ENCODE measurements at places on chromosomes 3 and 15. TPM values are rescaled to one million over a fixed set of nuclear protein-coding genes. Genes with fewer than 3 reads are reported as not detected.

ROPN1 gene
- total RNA-seq: 1.4 TPM

MOBP gene
- total RNA-seq: 1.9 TPM

DNA sequence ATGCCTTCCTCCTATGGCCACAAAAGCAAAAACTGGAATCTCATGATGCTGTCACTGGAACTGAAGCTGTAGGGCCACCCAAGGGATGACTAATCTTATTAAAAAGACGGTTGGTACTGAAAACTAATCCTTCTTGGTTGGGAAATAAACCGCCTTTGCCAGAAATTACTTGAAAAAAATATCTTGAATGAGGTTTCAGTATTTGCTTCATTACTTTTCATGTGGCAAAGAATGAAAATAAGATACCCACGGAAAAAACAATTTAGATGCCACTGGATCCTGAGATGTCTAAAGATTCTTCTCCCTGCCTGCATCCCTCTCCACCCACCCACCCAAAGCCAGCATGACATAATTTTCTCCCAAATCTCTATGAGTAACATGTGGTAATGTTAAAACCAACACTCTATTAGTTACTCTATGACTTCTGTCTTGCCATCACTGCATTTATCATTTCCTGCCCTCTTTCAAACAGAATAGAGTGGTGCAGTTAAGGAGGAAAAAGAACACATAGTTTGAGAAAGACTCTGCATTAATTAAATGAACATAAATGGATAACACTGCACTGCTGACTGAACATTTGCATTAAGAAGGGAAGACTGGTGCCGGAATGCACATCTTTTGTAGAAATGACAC, 111.8 kb upstream of the DPH6 start:
- DNase-seq: no peak

GRCh38 chr3:114451561-114452018, 157.8 kb downstream of the TIGIT start:
- DNase-seq: peak; percentile 21

- no peak for DNase-seq
Measured at GRCh38 chr15:40060236-40060961, 21.4 kb upstream of the SRP14 start.

DNA sequence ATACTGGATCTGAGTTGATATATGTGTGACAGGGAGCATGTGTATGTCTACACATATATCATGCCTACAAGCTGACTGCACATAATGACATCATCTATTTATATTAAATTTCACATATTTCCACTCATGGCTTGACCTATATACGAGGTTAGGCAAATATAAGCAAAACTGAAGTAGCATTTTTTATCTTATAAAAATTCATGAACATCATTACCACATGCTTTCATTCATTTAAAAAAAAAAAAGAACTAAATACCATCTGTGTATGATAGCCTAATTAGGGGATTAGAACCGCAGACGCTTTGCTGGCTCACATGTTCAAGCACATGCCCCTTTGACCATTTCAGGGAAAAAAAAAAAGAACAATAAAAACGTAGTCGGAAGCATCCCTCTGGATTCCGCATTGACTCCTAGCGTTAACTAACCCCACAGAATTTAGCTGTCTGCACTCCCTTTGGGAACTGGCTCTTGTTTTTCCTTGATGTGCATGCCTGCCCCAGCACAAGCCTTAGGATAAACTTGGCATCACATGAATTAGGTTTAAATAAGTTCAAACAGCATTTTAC, 888.4 kb downstream of the ROBO1 start:
- no peak for DNase-seq
